ENCODE measurements at places on chromosomes 7 and 10.
A peak's percentile ranks its signal among the peaks of the same experiment; 100 is the strongest.

- DNase-seq = no peak
These were observed 292.4 kb upstream of the SP4 start for GRCh38 chr7:21135437-21135836.

- DNase-seq = no peak
These were observed 25.1 kb upstream of the DNAJB12 start for GRCh38 chr10:72379776-72380175.

- DNase-seq = no peak
These were observed 58.1 kb downstream of the PRTFDC1 start for GRCh38 chr10:24894309-24894708.

- peak; percentile 53 for DNase-seq
These were observed 1.3 kb upstream of the ACHE start for GRCh38 chr7:100896732-100897608.

DNA sequence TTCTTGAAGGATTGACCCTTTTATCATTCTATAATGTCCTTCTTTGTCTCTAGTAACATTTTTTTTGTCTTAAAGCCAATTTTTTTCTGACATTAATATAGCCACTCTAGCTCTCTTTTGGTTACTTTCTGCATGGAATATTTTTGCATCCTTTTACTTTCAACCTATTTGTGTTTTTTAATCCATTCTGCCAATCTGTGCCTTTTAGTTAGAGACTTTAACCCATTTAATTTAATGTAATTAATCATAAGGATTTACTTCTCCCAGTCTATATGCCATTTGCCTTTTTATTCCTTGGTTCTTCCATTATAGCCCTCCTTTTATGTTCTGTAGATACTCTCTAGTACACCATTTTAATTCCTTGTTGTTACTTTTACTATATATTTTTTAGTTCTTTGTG, 32.7 kb upstream of the RABGEF1 start:
- no peak for DNase-seq

DNA sequence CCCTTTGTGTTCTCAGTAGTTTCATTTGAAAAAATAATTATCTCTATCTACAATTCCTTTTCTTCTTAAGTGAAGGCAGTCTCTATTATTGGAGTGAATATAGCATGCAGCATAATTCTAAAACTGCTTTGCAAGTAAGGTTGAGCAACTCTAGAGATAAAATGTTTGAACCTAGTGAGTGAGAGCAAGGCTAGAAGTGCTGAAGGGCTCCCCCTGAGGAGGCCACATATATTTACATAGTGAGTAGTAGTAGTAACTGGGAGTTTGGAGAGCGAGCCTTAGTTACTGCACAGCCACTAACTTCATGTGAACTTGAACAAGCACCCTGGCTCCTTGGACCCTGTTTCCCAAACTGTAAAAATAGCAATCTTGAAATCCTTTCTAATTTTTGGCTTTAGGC, 141.5 kb upstream of the DKK1 start:
- DNase-seq = no peak

DNA sequence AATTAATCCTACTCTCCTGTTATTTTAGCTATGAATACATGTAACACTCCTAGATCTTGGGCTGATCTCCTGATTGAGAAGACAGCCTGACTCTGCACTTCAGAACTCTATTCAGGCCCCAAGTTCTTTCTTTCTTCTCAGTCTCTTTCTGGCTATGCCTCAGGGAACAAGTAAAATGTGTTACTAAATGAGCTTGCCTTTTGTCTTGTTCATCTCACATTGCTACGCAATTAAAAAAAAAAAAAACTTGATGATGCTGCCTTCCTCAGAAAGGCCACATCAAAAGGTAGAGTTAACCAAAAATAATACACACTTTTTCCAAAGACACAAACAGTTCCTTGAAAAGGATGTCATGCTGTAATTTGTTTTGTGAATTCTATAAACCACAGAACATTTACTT, 258.1 kb downstream of the TWIST1 start:
- DNase-seq = no peak

DNA sequence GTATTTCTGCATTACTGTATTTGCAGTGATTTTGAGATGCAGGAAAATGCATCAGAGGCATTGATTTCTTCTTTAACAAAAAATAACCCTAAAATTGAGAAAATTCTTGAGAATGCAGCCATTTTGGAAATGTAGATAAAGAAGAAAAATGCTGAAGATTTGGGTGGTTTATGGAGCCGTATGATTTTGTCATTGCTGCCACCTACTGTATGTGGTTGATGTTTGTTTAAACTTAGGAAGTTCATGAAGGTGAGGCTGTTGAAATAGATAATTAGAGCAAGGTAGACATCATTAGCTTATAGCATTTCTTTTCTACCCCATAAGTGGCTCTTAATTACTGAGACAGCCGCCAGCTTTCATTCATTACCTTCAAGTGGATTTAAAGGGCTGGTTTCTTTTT, 92.1 kb upstream of the SAMD8 start:
- DNase-seq = no peak

DNA sequence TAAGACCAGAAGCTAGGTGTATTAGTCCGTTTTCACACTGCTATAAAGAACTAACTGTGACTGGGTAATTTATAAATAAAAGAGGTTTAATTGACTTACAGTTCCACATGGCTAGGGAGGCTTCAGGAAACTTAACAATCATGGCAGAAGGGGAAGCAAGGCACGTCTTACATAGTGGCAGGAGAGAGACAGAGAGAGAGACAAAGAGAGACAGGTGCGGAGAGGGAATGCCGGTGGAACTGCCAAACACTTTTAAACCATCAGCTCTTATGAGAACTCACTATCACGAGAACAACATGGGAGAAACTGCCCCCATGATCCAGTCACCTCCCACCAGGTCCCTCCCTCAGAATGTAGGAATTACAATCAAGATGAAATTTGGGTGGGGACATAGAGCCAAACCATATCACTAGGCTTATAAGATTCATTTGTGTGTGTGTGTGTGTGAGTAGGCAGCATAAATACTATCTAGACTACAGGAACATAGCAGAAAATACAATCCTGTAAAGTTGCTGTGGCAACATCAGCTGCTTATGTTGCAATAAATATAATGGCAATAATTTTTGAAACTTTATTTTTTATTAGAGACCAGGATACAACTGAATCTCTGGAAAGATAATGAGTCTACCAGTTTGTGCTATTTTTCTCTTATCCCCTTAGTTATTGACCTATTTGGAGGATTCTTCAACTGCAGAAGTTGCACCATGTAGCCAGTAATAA, 77.1 kb downstream of the NRF1 start:
- DNase-seq = no peak
